Testis (tissue), 5 donors: ENCODE measurements at places on chromosomes 2 and 18. TPM values are rescaled to one million over a fixed set of nuclear protein-coding genes. Genes with fewer than 3 reads are reported as not detected.

DNA sequence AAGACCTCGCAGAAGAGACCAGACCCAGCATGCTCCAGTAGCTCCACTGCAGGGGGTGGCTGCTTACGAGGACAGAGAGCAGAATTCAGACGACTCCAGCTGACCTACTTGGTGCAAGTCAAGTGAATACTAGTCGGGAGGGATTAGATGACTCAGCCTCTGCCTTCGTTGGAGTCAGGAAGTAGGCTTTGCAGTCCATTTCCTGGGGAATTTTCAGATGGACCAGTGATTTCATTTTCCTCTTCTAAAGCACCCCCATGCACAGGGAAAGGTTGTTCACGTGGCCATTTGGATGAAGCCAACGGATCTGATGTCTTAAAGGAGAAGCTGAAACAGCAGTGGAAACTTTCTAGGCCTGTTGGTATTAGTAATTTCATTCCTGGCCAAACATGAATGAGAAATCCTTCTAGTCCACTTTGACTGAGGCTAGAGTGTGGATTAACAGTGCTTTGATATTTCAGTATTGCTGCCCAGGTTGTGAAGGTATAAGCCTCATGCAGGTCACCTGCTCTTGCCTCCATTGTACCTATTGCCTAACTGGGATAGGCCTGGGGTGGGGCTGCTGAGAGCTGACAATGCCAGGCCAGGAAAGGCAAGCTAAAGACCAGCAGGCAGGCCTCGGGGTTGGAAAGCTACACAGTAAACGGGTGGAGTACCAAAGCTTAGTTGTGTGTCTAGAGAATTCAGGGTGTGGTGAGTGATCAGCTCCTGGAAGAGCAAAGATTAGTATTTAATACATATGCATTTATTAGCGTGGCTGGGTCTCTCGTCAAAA lies 117.6 kb upstream of the FOSL2 start:
- DNase-seq: no peak

DNA sequence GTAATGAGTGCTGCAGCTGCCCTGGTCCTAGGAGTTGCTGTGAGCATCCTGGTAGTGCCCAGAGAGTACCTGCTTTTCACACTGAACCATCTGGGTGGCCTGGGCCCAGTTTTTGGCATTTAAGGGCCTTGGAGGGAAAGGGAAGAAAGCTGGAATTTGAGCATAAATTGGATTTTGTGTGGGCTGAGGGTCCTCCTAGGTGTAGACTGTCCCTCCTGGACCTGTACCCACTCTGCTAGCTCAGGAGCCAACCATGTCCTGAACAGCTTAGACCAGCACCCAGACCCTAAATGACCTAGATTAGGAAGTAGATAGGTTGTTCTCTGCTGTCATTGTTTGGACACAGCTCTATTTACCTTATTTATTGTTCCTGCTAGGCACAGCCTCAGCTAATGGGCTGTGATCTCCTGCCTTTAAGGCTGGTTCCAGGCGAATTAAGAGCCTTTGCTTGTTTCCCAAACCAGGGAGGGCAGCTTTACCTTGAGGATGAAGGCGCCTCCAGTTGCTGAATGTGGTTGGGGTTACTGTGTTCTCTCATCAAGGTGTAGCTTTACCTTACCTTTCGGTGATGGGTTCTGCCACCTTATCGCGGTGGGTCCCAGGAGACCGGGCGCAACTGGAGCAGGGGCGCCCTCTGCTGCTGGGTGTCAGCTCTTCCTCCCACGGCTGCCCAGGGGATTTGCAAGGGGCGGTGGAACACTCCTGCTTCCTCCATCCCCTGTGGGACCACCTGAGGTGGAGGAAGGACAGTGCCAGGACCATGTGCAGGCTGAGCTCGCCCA lies 34.4 kb downstream of the ITGA6 start:
- DNase-seq: peak; percentile 52

GRCh38 chr2:119549241-119549640 lies 5.0 kb downstream of the CFAP221 start:
- no peak for DNase-seq

GRCh38 chr2:9141091-9141667 lies 65.4 kb upstream of the ASAP2 start:
- no peak for DNase-seq

The LOXHD1 gene
- polyA plus RNA-seq: 59.4 TPM

- no peak for DNase-seq
Observed at GRCh38 chr2:65374575-65374974, 57.8 kb downstream of the SPRED2 start.

The ANKRD62 gene
- 2.8 TPM for polyA plus RNA-seq

DNA sequence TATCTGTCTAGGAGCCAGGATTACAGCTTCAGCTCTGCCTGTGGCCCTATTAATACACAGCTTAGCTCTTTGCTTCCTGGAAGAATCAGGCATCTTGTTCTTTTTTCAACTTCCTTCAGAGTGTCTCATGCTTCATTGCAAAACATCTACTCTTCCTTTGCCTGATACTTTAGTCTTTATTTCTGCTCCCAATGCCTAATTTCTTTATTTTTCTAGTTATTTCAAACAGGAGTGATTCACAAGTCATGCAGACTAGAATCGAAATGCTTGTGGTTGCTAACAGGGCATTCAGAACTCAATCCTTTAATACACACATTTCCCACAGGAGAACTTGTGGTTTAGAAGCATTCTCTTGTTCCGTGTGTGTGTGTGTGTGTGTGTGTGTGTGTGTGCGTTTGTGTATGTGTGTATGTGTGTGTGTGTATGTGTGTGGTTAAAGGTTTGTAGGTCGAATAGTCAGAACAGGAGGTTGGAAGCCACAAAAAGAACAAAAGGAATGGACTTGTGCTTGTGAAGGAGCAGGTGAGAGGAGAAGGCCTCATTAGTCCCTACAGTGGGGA lies 28.3 kb upstream of the INSIG2 start:
- no peak for DNase-seq

GRCh38 chr2:10635430-10635829 lies 54.3 kb downstream of the NOL10 start:
- no peak for DNase-seq

The GPR155 gene
- 4.0 TPM for polyA plus RNA-seq

DNA sequence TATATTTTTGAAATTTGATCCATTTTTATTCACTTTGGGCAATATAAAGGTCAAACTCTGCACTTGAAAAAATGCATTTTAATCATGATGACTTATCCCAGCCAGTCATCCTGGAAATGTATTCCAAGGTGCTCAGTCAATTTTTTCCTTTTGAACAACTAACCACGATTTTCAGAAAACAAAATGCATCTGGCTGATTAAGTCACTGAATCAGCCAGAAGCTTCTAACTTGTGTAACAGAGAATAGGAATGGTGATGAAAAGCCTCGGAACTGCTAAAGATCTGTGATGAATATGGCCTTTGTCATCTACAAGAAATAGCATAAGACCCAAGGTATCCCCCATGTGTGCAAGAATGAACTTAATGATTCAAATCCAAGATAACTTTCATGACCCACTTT lies 572.7 kb downstream of the EPHA4 start:
- no peak for DNase-seq

- DNase-seq: no peak
Observed at GRCh38 chr2:69628325-69629021, 15.1 kb downstream of the AAK1 start.

The CXCR1 gene
- 0.61 TPM for polyA plus RNA-seq

The SP110 gene
- polyA plus RNA-seq: 7.5 TPM

The OST4 gene
- polyA plus RNA-seq: 297 TPM

The ASB18 gene
- polyA plus RNA-seq: 0.67 TPM

The CYS1 gene
- polyA plus RNA-seq: 5.5 TPM

GRCh38 chr18:35348001-35348400 lies 3.8 kb upstream of the ZNF24 start:
- DNase-seq: no peak

The LCLAT1 gene
- polyA plus RNA-seq: 11.1 TPM

The IL36B gene
- polyA plus RNA-seq: not detected

DNA sequence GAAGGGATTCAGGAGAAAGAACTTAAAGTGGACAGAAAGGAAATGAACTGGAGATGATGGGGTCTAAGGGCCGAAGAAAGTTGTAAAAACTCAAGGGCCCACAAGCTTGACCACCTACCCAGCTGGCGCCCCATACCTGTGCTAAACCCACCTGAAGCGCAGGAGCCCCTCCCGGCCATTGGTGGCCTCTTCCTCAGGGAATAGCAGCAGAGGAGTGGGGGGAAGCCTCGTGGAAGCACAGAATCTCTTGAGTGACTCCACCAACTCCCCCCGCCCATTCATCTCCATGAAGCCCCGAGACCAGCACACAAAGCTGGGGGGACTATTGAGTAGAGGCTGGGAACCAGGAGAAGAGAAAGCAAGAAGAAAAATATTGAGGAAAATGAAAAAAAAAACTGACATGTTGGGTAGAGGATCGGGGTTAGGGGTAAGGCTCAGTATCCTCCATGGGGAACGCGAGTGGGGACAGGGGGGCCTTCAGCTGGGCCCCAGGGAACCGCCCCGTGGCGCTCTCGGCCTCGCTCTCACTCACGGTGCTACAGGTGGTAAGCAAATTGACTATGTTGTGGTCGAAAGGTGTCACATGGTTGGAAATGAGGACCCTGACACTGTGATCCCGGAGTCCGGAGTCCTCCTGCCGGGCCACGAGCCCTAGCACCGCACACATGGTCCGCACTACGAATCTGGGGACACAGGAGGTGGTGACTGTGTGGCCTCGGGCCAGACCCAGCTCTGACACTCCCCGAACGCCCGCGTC lies 728 bp downstream of the AUP1 start:
- no peak for DNase-seq

The APCDD1 gene
- polyA plus RNA-seq: 11.2 TPM

The IL36G gene
- not detected for polyA plus RNA-seq

The POMC gene
- 17.9 TPM for polyA plus RNA-seq

DNA sequence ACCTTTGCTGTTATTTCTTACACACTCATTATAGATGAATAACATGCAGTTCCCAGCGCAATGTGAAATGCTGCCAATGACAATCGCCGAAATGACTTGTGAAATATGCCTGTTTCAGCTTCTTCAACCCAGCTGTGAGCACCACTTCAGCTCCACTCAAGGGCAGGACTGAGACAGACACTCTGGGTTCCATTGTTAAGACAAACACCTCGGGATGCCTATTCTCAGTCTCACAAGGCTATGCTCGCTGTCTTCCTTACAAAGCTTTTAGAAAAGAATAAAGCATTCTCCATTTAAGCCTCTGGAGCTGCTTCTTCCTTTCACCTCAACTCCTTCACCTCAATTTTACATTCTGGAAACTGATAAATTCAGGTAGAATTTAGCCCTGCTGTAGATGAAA lies 4.2 kb downstream of the CBLN2 start:
- DNase-seq: no peak

The POTEI gene
- 11.3 TPM for polyA plus RNA-seq

The FBXO41 gene
- polyA plus RNA-seq: 4.9 TPM

GRCh38 chr2:167365216-167365615 lies 476.9 kb downstream of the XIRP2 start:
- no peak for DNase-seq
